CD4-positive, alpha-beta T cell (primary cell): ENCODE measurements at places on chromosomes 7 and 10.

GRCh38 chr7:85522070-85522469 is 335.2 kb upstream of the SEMA3D start:
- DNase-seq, result no peak

- DNase-seq, result no peak
These were observed 81.5 kb upstream of the GNAI1 start for GRCh38 chr7:80053124-80053523.

- no peak for DNase-seq
These were observed 457.1 kb downstream of the TYW1 start for GRCh38 chr7:67453580-67454380.

DNA sequence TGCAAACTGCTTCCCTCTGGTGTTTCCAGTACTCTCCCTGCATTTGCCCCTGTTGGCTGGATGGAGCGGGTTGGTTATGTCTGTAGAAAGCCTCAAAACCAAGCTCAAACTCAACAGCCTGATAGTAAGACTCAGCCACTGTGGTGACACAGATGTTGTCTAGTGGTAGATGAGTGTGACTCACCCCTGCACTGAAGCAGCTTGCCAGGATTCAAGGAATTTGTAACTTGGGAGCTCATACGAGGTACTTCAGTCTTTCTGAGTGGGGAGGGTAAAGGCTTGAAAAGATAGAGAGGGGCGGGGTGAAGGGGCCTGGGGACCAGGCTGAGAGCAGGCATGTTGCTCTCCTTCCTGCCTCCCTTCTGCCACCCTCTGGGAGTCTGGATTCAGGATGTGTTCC is 22.9 kb upstream of the AQP1 start:
- no peak for DNase-seq

- no peak for DNase-seq
These were observed 31.4 kb upstream of the PAX2 start for GRCh38 chr10:100713859-100714565.

GRCh38 chr10:6928586-6928985 is 348.5 kb upstream of the PRKCQ start:
- DNase-seq, result no peak

DNA sequence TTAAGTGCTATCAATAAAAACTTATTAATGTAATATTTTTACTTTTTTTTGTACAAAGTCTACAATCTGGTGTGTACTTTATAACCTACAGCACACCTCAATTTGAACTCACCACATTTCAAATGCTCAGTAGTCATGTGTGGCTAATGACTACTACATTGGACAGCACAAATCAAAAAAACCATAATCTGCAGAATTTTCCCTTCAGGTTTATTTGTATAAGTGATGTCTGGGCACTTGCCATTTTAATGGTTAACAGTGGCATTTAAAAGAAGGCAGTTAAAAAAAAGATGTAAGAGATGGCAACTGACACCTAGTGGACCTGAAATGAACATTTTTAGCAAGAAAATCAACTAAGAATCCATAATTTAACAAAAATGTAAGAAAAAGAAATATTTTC is 124.6 kb upstream of the NRBF2 start:
- no peak for DNase-seq

DNA sequence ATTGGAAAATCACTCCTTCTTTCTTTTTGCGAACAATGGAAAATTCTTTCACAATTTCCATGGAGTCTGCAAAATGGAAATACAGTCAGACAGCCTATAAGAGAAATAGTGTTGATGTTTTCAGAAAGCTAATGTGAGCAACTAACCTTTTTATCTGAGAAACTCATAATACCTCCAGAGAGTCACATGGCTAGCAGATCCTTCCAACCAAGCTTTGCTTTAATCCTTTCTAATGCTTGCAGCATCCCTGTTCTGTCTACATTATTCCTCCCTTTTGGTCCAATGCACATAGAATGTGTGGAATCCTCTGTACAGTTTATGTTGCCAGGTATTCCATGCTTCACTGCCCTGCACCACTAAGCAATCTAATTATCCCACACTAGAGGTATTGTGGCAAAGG is 717.5 kb upstream of the LRRN3 start:
- no peak for DNase-seq

DNA sequence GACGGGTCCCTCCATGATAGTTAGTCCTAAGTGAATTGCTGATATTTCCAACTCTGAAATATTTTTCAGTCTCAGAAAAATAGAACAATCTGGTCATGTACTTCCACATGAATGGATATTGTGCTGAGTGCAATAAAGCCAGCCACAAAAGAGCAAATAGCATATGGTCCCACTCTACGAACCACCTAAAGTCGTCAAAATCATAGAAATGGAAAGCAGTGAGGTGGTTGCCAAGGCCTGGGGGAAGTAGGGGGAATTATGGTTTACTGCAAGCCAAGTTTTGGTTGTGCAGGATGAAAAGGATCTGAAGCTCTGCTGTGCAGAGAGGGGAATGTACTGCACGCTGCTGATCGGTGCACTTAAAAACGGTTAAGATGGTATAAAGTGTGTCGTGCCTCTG is 313.8 kb upstream of the ADARB2 start:
- DNase-seq, result no peak

DNA sequence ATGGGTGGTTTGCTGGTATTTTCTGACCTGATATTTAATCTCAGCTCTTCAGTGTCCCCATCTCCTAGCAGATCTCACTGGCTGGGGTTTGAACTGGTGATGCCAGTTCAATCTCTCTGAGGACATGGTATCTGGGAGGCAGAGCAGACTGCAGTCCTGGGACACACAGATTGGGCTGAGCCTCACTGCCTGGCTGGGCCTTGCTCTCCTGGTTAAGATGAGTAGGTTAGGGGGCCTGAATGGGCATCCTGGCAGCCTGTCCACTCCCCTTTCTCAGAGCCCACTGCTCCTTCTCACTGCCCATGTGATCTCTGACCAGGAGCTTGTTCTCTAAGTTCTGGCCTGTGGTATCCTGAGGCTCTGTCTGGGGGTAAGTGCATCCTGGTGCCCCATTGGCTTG is 363.4 kb downstream of the GLRX3 start:
- no peak for DNase-seq

DNA sequence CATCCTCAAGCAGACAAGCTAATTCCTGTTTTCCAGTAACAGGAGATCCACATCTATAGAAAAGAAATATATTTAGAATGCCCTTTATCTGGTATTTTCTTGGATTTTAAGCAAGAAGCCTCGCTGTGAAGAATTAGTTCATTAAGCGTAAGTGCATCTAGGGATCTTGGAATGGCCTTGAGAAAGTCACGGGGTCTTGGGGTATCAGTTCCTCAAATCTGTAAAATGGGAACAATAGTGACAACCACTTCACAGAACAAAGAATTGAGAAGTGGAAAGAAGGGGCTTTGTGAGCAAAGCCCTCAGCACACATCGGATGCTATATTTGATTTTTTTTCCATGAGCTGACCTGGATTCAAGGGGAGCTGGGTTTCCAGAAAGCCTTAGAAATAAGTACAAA is 32.3 kb upstream of the WDFY4 start:
- DNase-seq, result no peak

GRCh38 chr7:71615017-71615416 is 483.1 kb downstream of the GALNT17 start:
- DNase-seq, result no peak

GRCh38 chr7:102097601-102098161 is 189.0 kb upstream of the SH2B2 start:
- no peak for DNase-seq

DNA sequence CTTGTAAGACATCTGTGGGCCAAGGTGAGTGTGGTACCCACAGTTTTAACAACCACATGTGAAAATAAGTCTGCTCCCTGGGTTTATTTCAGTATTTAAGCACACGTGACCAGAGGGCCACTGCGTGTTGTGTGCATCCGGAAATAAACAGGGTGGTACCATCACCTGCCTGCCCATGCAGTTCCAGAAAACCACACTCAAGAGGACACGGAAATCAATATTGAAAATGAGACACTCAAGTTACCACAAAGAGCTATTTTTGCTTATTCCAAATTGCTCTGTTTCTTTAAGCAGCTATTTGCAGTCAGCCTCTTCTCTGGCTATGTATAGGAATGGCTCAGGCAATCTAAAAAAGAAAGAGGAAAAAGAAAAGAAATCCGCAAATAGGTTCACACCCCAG is 71.8 kb upstream of the LOXL4 start:
- no peak for DNase-seq

GRCh38 chr7:2631946-2632732 is at the start of gene TTYH3:
TSS of gene TTYH3 (plus strand) at chr7:2631986. CDS start at chr7:2632156, 170 bp downstream.
- DNase-seq, result no peak

DNA sequence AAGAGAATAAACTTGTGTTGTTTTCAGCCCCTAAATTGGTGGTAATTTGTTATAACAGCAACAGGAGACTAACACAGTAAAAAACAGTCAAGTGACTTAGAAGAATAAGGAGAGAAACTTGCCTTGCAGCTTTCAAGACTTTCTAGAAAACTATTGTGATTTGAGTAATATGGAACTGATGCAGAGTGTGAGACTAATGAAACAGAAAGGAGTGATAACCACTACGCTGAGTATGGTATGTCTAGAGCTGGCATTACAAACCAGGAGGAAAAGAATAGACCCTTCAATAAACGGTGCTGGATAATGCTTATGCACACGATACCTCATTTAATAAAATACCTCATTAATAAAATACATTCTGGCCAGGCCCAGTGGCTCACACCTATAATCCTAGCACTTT is 99.9 kb downstream of the CREM start:
- DNase-seq, result no peak

DNA sequence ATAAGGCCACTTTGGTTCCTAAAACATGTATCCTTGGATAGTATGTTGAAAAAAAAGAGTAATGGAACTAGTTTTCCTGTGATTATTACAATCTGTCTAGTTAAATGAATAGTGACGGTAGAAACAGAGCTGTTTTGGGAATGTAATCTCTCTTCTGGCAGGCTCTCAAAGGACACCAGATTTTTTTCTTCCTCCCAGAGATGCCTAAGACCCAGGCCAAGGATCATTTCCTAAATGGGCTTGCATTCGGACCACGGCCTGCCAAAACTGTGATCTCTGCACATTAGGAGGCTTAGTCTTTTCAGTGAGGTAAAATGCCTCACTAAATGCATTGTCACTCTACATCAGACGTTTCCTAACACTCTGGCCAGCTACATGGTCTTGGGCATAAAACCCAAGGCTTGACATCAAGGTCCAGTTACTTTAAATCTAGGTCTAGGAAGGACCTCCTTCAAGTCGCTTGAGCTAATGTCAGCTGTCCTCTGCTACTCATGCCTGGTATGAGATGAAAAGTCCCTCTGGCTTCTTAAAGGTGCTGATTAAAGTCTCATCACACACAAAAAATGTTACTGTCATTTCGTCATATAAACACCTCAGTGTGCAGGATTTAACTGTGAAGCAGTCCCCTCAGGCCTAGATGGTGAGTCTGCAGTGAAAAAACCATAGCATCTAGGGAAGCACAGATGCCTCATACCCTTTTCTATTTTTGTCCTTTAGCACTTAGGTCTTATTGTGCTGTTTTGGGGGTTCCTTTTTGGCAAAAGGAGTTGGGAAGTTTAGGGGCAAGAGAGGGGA is 47.7 kb downstream of the DLD start:
- no peak for DNase-seq

GRCh38 chr10:105681051-105681450 is 1040.0 kb downstream of the SORCS3 start:
- no peak for DNase-seq

DNA sequence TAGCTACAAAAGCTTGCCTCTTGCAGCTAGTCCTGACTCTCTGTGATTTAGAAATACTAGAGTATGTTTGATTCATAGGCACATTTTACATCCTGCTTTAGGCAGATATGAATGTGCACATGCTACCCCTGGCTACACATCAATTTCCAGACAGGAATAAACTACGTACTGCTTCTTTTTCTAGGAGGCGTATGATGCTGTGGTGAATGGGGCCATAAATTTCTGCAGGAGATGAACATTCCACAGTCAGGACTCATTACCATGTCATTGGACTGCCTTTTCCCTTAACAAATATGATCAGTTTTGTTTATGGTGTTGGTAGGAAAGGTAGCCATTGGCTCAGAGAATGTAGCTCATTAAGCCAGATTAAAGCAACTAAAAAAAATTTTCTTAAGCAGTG is 50.1 kb upstream of the IFRD1 start:
- DNase-seq, result no peak

DNA sequence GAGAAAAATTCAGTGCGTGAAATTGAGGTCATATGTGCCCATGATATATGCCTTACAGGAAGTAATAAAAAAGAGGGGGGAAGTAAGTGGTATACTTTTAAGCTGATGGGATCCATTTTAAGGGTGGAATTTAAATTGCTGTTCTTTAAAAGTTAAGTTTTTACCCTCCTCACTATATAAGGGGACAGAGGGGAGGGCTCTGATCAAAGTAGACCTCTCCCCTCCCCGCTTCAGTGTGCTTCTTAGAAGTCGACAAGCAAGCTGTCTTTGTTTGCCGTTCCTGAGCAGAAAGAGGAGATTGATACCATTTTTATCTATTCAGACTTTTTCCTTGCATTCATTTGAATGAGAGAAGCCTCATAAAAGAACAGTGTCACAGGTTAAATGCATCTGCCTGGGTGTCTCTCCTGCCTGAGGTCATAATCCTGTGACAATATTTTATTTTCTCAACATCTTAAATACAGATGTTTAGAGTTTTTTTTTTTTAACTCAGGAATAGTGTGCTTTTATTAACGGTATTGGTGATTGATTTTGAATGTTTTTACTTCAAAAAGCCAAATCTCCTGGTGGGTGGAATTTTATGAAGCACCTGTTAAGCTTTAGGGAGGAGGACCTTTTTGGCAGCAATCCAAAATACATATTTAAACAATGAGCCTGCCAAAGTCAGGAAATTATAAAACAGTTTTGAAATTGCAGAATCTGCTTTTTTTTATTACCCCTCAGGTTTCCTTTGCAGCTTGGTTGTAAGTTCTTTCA is 141.7 kb downstream of the KAT6B start:
- DNase-seq, result peak; percentile 41

- DNase-seq, result no peak
These were observed 200.1 kb downstream of the CCDC3 start for GRCh38 chr10:12801214-12802087.

- DNase-seq, result no peak
These were observed 122.6 kb upstream of the LSM8 start for GRCh38 chr7:118061386-118061785.

GRCh38 chr7:24572997-24573553 is at the start of gene PALS2:
TSS of gene PALS2 (plus strand) at chr7:24573452. CDS start at chr7:24623668, 50,216 bp downstream.
- DNase-seq, result peak; percentile 82

DNA sequence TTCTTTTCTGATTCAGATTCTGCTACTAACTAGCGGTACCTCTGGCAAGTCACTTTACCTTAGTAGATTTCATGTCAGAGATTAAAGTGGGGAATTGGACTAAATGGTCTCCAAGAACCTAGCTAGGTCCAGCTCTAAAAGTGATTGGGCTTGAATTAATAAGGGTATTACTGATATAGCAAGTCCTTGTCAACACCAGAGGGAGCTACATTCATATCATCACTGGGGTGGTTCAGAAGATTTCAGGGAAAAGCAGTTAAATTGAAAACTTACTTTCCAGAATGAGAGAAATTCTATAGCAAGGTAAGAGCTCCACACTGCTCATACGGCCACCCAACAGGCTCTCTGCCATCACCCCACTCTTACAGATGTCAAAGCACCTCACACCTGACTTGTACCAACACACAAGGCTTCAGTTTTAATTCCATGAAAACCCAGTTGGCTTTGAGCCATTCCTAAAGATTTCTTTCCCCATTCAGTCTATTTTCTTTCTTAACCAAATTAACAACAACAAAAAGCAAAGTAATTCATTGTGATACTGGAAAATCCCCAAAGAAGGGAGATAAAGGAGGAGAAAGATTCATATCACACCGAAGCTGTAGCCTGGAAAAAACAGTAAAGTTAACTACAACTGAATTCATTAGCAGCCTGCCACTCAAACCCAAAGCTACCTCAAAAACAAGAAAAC is 38.0 kb upstream of the SPOCK2 start:
- DNase-seq, result no peak
